ENCODE measurements at places on chromosomes 7 and 10.

GRCh38 chr10:3710764-3711163, 74.2 kb downstream of the KLF6 start:
- H3K4me3 ChIP-seq = no peak overlapping the region
- H3K27me3 ChIP-seq = no peaks in the 10 kb centered on the region
- no peak overlapping the region for H3K27ac ChIP-seq
- DNase-seq = no peak
- H3K4me1 ChIP-seq = no peaks in the 10 kb centered on the region

GRCh38 chr10:11813855-11814567, 9.1 kb upstream of the PROSER2 start:
- no peak for DNase-seq
- no peaks in the 10 kb centered on the region for H3K27me3 ChIP-seq
- H3K36me3 ChIP-seq = no peaks in the 10 kb centered on the region
- no peak overlapping the region for H3K27ac ChIP-seq
- H3K4me3 ChIP-seq = no peak overlapping the region

DNA sequence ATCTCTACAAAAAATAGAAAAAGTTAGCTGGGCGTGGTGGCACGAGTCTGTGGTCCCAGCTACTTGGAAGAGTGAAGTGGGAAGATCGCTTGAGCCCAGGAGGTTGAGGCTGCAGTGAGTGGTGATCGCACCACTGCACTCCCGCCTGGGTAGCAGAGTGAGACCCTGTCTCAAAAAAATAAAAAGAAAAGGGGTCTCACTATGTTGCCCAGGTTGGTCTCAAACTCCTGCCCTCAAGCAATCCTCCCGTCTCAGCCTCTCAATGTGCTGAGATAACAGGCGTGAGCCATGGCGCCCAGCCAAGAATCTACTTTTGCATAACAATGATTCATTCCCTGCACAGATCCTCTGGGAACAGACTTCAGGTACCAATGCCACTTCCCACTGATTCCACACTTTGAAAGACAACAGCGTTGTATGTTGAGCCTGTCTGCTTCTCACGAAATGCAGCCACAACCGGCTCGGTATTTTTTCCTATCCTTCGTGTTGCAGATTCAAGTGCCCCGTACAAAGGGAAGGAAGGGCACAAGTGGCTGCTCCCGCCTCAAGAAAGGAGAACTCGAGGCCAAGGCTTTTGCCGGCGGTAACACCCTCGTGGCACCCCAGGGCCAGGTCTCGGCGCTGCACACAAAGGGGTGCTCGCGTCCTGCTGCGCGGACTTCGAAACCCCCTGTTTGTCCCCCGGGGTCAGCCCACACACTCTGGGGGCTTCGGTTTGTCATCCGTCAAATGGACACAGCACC, 745 bp downstream of the DAGLB start:
- H3K4me1 ChIP-seq = no peaks in the 10 kb centered on the region
- H3K36me3 ChIP-seq = peaks cover 4% of the 10 kb centered on the region
- H3K27me3 ChIP-seq = no peaks in the 10 kb centered on the region
- peak overlapping the region; percentile 81 for H3K4me3 ChIP-seq

GRCh38 chr7:157708919-157709295, 372.1 kb downstream of the DNAJB6 start:
- no peak overlapping the region for H3K27ac ChIP-seq
- H3K4me3 ChIP-seq = no peak overlapping the region
- H3K36me3 ChIP-seq = no peaks in the 10 kb centered on the region
- H3K27me3 ChIP-seq = no peaks in the 10 kb centered on the region
- H3K4me1 ChIP-seq = no peaks in the 10 kb centered on the region
- DNase-seq = no peak

- H3K4me3 ChIP-seq = no peak overlapping the region
- no peak for DNase-seq
- no peaks in the 10 kb centered on the region for H3K4me1 ChIP-seq
- H3K27ac ChIP-seq = no peak overlapping the region
Measured at GRCh38 chr10:42988069-42988468, 88.8 kb upstream of the RET start.

DNA sequence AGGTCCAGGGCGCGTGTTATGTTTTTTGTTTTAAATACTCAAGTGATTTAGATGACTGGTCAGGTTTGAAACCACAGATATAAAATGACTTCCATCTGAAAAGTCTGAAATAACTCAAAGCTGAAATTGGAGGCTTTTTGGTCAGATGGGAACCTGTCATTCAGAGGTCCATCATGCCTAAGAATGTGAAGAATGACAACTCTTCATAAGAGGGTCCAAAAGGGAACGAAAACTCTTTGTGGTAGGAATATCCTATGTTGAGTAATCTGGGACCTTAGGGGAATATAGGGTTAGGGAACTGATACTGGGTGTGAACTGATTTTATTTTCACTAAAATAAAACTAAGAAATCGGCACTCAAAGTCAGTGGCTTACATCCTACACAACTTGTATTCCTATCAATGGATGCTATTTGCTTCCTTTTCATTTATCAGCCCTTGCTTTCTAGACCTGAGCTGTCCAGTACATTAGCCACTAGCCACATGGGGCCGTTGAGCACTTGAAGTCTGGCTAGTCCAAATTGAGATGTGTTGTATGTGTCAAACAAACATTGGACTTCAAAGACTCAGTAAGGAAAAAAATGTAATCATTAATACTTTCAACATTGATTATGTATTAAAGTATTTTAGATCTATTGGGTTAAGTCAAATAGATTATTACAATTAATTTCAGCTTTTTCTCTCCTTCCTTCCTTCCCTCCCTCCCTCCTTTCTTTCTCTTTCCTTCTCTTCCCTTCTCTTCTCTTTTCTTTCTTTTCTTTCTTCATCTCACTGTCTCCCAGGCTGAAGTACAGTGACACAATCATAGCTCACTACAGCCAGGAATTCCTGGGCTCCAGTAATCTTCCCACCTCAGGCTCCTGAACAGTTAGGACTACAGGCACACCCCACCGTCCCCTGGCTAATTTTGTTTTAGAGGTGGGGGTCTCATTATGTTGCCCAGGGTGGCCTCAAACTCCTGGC, 56.5 kb upstream of the KDM7A start:
- peak; percentile 70 for DNase-seq
- H3K27ac ChIP-seq = no peak overlapping the region
- H3K4me1 ChIP-seq = peaks cover 33% of the 10 kb centered on the region
- H3K27me3 ChIP-seq = peaks cover 10% of the 10 kb centered on the region
